Testis (tissue), 5 donors: ENCODE measurements at places on chromosomes 3 and 15. TPM values are rescaled to one million over a fixed set of nuclear protein-coding genes. Genes with fewer than 3 reads are reported as not detected.

AHSG gene
- total RNA-seq, result 0.81 TPM

NMNAT3 gene
- 23.9 TPM for total RNA-seq

CHST14 gene
- total RNA-seq, result 5.4 TPM

HIGD2B gene
- 2.4 TPM for total RNA-seq

SST gene
- total RNA-seq, result not detected

FEZF2 gene
- not detected for total RNA-seq

EFCC1 gene
- 2.8 TPM for total RNA-seq

HAUS2 gene
- total RNA-seq, result 33.5 TPM

ADAMTS17 gene
- total RNA-seq, result 17.8 TPM

RTP3 gene
- total RNA-seq, result 1.1 TPM

SCG5 gene
- total RNA-seq, result 10.6 TPM

CLDN18 gene
- 3.1 TPM for total RNA-seq

GABRR3 gene
- 0.55 TPM for total RNA-seq

ATP13A5 gene
- total RNA-seq, result 0.16 TPM

FGF12 gene
- total RNA-seq, result 2.3 TPM

PARP14 gene
- 18.2 TPM for total RNA-seq

UTS2B gene
- total RNA-seq, result 13.1 TPM

TUSC7 gene
- total RNA-seq, result 2.1 TPM

ACAD9 gene
- 80.6 TPM for total RNA-seq

SEMA3F gene
- 8.3 TPM for total RNA-seq

GHRL gene
- 0.50 TPM for total RNA-seq

TMOD3 gene
- 15.6 TPM for total RNA-seq

CPA3 gene
- 0.71 TPM for total RNA-seq

STXBP5L gene
- total RNA-seq, result 10.0 TPM
